Esophagus (tissue), 2 donors: ENCODE measurements at places on chromosomes 11 and 22. TPM values are rescaled to one million over a fixed set of nuclear protein-coding genes. Genes with fewer than 3 reads are reported as not detected.

The SPA17 gene
- polyA plus RNA-seq, result 7.8 TPM

The RIMBP3C gene
- 0.01 TPM for polyA plus RNA-seq

The VPREB3 gene
- polyA plus RNA-seq, result 0.45 TPM

The CYB5R2 gene
- 20.7 TPM for polyA plus RNA-seq

The PDE3B gene
- polyA plus RNA-seq, result 1.2 TPM

The GLB1L2 gene
- polyA plus RNA-seq, result 2.4 TPM

The KRTAP5-9 gene
- polyA plus RNA-seq, result 0.92 TPM

The C11orf97 gene
- polyA plus RNA-seq, result not detected

The MIOX gene
- not detected for polyA plus RNA-seq

The OTOG gene
- polyA plus RNA-seq, result not detected

The CSRP3 gene
- polyA plus RNA-seq, result 0.11 TPM

The MS4A3 gene
- not detected for polyA plus RNA-seq

The TMEM41B gene
- polyA plus RNA-seq, result 12.2 TPM

The ANO3 gene
- not detected for polyA plus RNA-seq

The CADM1 gene
- 3.8 TPM for polyA plus RNA-seq

The TSPAN18 gene
- 3.1 TPM for polyA plus RNA-seq

The TSGA10IP gene
- not detected for polyA plus RNA-seq

The LARGE2 gene
- polyA plus RNA-seq, result 45.8 TPM
